Fibroblast of lung (primary cell): ENCODE measurements at places on chromosomes 3 and 15. TPM values are rescaled to one million over a fixed set of nuclear protein-coding genes. Genes with fewer than 3 reads are reported as not detected.

DNA sequence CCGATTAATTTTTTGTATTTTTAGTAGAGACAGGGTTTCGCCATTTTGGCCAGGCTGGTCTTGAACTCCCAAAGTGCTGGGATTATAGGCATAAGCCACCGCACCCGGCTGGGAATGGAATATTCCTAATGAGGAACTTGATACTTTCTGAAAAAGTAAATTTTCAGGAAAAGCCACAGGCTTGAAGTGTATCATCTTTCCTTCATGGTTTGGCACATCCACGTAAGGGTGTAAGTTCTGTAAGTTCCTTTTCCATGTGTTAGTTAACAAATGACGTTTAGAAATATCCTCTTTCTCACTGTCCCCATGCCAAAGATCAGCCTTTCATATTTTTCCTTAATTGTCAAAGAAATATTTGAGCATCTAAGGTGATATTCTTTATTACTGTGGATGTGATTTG, 24.9 kb downstream of the TMEM45A start:
- DNase-seq = no peak

GRCh38 chr3:46187876-46188275, 20.2 kb downstream of the CCR1 start:
- peak; percentile 47 for DNase-seq

DNA sequence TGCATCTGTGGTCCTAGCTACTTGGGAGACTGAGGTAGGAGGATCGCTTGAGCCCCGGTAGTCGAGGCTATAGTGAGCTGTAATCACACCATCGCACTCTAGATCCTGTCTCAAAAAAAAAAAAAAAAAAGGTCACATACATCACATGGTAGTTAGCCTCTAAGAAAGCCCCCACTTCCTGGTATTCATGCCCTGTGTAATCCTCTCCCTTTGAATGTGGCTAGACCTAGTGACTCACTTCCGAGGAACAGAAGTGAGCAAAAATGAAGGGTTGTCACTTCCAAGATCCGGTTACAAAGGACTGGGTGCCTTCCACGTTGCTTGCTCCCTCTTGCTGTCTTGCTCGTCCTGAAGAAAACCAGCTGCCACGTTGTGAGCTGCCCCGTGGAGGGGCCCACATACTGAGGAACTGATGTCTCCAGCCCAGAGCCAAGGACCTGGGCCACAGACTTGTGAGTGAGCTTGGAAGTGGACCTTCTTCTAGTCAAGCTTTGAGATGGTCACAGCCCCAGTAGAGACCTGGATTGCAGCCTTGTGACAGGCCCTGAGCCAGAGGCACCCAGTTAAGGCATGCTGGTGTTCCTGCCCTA, 12.6 kb upstream of the LCTL start:
- peak; percentile 70 for DNase-seq

C3orf52 gene
- 1.8 TPM in 2 replicates for total RNA-seq

DNA sequence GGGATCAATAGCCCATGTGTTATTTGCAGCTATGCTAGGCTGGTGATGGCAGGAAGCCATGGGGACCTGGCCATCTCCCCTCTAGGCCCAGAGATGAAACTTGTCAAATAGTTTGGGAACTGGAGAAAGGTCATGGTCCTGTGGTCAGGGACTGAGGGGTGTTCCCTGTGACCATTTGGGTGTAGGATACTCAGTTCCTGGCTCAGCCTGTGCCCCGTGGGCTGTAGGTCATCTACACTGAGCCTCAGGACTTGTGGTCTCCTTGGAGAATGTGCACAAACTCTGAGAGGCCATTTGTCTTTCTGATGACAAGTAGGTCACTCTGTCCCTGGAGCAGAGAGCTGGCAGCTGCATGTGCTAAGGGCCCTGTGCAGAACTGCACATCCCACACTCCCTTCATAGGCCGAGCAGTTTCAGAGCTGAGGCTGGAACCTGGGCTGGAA, 17.5 kb downstream of the GASK1A start:
- DNase-seq = no peak
